ENCODE measurements at places on chromosomes 2 and 18. TPM values are rescaled to one million over a fixed set of nuclear protein-coding genes. Genes with fewer than 3 reads are reported as not detected.

- no peak for DNase-seq
Measured at GRCh38 chr18:60122339-60122738, 222.5 kb downstream of the PMAIP1 start.

- DNase-seq: no peak
Measured at GRCh38 chr18:21164548-21165095, 53.0 kb upstream of the ROCK1 start.

The RRM2 gene
- total RNA-seq: 21.4 TPM

GRCh38 chr2:172101821-172102390 is 794 bp downstream of the DLX2 start:
- DNase-seq: no peak

The ALLC gene
- total RNA-seq: not detected

GRCh38 chr2:120867290-120868241 is 131.9 kb downstream of the GLI2 start:
- DNase-seq: no peak

The TNFAIP6 gene
- total RNA-seq: 3.3 TPM

- DNase-seq: no peak
Measured at GRCh38 chr2:85131116-85131515, 2.1 kb upstream of the TCF7L1 start.

GRCh38 chr2:183807870-183808269 is 683.6 kb downstream of the NUP35 start:
- no peak for DNase-seq

- no peak for DNase-seq
Measured at GRCh38 chr18:22552899-22553460, 135.3 kb upstream of the CTAGE1 start.

DNA sequence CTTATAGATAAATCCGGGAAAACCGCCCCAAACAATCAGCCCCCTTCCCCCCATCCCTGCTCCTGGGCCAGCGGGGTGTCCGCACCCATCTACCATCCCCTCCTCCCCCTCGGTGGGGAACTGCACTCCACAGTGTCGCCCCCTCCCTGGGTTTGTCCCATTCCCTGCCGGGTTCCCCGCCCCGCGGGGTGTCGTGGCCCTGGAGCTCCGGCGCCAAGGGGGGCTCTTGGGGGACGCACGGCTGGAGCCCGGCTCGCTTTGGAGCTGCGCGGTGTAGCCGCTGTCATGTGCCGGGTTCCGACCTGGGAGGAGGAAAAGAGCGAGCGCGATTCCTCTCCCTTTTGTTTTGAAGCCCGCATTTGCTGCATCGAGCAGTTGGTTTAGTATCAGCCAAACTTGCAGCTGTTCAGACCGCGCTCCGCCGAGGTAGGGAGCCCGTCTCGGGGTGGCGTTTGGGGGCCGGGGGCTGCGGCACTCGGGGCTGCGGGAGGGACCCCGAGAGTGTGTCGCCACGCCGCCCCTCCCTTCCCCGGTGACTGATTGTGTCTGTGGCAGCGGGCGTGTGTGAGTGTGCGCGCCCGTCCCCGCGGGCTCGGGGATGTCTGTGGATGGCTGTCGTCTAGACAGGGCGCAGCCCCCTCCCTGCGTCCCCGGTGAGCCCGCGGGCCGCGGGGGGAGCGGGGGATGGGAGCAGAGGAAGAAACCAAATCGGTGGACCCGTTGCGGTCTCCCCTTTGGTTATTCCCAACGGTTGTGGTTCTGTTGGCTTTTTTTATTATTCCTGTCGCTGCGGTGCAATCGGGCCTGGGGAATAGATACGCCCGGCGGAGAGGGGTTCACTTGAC is 797 bp downstream of the CTIF start:
- DNase-seq: no peak

All from esophagus squamous epithelium (tissue), 5 donors.